ENCODE measurements at places on chromosomes 13 and 19.

DNA sequence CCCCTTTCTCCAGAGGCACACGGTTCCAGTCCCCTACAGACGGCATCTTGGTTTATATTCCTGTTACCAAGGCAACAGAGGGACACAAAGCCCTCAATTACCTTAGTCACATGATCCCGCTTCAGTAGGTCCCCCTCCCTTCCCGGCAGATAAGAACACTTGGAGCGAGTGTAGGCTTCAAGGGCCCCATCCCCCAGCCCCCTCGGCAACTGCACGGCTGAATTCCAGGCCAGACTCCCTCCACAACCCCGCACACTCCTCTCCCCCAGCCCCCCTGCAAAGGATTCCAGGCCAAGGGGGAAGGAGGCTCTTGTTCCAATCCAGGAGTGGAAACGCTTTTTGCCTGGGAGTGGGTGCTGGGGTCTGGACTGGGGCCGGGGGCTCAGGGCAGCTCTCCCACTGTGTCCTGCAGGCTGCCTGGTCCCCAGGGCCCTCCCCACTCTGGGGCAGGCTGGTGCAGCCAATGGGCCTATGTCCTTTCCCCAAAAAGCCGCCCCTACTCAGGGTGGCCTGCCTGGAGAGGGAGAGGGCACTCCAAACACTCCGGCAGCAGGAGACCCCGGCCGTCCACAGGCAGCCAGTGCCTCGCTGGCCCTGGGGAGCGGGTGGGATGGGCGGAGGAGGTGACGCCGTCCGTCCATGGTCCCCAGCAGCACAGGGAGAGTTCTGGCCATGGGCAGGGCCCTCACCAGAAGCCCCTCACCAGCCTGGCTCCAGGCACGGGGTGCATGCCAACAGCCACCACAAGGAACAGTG lies 62.6 kb downstream of the MLLT1 start:
- DNase-seq: no peak

GRCh38 chr13:113458253-113459065 lies 5.2 kb upstream of the ADPRHL1 start:
- peak; percentile 49 for DNase-seq

DNA sequence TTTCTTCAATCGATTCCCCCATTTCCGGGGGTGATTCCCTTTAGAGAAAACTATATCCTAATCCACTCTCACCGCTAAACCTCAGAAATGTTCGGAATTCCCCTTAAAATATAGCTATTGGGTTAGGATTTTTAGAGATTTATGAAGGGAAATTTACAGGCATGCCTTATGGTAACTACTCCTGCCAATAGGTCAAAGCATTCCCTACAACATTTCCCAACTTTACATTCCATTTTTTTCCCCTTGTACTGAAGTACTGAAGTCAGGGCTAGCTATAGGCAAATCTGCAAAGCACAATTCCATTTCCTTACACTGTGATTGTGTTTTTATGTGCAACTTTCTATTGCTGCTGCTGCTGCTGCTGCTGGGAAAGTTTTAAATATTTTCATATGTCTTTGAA lies 2.1 kb downstream of the EDNRB start:
- DNase-seq: no peak

DNA sequence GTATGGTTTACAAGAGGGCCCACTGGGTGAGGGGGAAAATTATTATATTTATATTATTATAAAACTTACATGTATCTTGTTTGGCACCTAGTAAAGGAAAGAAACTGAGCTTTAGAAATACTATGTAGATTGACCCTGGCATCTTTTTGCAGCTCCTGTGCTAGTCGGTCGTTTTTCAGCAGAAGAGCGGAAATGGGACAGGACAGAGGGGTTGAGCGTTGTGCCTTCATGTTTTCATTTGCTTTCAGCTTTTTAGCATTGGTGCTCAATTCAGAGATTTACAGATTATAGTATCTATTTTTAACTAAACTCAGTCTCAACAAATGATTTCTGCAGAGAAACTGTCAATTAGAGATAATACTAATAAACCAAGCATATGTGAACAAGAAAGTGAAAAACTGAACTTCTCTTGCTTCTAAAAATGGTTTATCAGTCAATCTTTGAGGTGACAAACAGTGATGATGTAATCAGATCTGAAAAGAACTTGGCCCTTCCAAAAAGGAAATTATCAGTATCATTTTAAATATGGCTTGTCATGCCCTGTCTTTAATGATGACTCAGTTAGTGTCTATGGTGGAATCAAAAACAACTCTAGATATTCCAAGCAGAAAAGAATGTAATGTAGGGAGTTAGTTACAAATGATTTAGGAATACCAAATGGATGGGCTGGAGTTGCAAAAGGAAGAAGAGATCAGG lies 56.9 kb upstream of the KCTD4 start:
- no peak for DNase-seq

DNA sequence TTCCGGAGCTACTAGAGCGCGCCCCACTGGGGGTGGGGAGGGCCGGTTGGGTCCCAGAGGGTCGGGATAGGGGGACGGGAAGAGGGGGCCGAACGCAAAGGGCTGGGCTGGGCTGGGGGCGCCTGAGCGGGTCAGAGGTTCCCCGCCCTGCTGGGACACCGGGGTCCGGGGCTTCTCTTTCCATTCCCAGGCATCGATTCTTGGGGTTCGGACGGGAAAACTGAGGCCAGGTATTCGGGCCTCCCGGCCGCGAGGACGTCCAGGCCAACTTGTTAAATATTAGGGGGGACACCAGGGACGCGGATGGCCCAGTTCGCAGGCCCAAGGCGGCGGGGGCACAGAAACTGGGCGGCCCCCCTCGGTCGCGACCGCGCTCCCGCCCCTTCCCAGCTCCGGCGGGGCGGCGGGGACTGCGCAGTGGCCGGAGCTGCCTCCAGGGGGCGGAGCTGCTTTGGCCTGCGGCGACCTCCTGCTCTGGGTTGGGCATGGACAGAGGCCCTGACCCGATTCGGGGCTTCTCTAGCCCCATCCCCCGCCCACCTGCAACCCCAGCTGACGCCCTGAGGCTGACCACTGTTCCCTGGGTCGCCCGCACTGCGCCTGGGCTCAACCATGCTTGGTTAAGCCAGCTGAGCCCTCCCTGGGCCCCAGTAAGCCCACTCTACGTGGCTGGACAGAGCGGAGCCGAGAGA lies 1.2 kb upstream of the KLF16 start:
- DNase-seq: peak; percentile 88

DNA sequence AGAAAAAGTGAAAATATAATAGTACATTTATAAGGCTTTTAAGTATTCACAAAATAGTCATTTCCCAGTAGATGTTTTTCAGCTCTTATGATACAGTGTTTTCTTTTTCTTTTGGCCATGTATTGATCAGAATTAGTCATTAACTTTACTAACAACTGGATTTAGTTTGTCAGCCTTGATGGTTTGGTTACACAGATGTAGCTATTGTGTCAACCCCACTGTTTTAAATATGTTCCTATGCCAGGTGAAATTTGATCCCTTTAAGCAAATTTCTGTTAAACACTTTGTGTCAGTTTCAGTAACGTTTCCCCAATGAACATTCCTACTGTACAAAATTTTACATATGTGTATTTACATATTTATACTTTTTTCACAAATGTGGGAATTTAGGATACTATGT lies 261.5 kb upstream of the STARD13 start:
- no peak for DNase-seq

DNA sequence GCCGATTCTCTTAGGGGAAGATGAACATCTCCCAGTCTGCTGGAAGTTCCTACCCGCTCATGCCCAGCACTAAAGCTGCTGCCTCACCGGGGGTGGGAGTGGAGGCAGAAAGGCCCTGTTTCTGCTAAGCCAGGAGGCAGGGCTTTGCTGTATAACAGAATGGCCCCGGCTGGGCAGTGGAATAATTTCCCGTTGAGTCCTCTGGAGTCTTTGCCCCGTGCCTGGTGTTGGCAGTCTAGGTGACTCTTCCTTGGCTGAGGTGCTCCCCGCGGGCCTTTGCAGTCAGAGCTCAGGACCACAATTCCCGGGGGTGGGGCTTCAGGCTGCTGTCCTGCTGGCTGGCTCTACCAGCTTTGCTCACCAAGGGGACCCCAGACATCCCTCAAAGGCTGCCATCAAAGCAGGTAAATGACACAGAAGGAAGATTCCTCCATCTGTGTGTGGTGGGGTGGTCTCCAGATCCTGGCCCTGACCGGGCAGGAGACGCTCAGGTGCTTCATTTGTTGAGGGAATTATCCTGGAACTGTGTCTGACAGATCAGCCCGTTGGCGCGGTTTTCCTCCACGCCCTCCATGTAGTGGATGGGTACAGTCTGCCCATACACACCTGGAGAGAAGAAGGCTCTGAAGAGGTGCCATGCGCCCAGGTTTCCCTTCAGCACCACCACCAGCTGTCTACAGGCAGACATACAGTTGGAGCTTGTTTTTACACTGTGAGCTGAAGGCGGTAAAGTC lies 209.9 kb downstream of the TEX29 start:
- no peak for DNase-seq

DNA sequence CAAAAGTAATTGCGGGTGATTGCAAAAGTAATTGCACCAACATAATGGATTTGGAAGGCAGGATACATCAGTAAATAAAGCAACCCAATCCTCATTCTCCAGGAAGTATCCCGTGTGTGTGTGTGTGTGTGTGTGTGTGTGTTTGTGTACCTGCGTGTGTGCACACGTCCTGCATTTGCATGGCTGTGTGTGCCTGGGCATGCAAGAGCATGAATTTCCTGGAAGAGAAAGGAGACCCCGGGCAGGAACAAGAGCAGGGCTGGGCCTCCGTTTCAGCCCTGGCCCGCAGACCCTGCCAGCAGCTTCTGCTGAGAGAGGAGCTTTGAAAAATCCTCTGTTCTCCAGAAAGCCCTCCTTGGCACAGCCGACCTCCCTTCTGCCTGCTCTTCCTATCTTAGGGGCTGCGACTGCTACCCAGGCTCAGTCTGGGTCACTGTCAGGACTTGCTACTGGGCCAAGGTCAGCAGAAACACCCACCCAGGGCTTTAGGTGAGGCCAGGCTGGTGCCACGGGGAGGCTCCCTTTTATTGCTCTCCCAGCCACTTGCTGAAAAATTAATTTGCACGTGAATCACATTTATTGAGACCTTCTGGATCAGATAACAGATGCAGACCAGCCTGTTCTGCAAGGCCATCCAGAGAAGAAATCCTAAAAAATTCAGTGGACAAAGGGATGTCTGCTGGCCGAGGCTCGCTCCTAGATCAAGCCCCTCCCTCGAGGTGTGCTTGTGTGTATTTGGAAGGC lies 258.3 kb downstream of the ZNF536 start:
- no peak for DNase-seq

GRCh38 chr19:49019242-49019932 lies 2.5 kb upstream of the LHB start:
- DNase-seq: peak; percentile 37

- DNase-seq: peak; percentile 97
These were observed 11.9 kb upstream of the GDF15 start for GRCh38 chr19:18373892-18374629.

DNA sequence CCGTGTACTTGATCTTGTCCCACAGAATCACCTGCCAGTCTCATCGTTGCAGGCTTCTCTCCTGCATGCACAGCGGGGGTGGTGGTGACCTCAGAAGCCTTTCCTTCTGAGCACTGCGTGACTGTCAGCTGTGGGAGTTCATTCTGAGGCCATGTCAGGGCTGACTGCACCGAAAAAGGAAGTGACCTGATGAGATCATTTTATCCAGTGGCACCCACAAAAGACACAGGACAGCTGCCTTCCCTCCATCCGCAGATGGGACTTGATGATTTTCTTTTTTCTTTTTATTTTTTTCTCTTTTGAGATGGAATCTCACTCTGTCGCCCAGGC lies 89.7 kb downstream of the RAB20 start:
- DNase-seq: no peak

DNA sequence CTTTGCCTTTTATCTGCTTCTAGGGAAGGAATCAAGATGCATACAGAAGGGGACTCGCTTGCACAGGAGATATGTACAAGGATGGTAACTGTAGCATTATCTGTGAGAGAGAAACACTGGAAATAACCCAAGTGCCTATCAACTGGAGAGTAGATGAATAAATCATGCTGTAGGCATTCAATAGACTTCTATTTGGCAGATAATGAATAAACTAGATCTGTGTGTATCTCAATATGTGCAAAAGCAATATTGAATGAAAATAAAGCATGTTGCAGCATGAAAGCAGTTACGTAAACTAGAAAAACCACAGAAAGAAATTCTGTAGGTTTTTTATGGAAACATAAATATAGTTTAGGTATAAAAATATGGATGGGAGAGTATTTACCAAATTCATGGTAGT lies 38.6 kb upstream of the RGCC start:
- DNase-seq: no peak

DNA sequence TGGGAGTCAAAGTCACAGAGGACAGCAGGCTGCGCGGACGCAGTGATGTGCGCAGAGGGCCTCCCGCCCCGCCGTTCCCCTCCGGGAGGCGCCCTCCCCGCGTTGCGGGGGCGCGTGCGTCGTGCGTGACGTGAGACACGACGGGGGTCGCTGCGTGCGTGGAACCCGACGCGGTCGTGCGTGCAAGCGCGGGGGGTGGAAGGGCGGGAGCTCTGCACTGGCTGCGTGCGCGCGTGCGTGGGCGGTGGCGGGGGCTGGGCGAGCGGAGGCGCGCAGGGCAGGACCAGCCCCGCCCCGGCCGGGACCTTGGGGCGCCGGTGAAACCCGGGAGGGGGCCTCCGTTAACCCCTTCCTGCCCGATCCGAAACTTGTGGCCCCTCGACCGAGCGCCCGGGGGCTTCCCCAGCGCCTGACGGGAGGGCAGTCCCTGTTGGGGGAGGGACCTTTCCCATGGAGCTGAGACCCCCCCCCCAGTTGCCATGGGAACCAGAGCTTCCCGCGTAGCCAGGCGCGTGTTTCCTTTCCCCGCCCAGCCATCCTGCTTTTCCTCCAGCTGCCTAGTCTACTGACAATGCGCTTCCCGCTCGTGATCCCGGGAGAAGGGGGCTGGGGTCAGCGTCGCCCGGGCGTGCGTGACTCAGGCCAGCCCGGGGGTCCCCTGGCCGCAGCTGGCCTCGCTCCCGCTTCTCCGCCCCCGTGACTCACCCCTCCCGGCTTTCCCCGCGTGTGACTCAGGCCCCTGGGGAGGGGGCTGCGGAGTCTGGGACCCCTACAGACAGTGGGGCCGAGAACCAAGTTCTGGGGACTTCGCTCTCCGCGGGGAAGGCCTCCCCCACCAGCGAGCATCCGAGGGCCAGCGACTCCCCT lies 7.3 kb upstream of the HOOK2 start:
- no peak for DNase-seq

- no peak for DNase-seq
These were observed 2.4 kb upstream of the NFIC start for GRCh38 chr19:3363841-3364500.

DNA sequence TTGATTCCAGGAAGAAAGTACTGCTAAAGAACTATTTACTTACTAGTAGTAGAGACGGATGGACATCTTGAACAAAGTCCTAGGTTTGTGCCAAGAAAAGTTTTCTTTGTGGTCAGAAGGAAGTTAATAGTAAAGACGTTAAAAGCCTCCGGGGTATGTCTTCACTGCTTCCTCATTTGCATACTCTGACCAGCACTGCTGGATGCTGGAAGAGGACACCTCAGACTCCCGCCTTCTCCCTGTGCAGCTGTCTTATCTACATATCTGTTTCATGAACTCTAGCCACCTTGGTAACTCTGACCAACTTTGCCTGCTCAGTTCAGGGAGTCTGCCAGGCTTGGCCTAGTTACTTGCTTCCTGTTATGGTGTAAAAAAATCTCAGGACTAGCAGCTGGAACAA lies 1109.1 kb upstream of the MIR17HG start:
- DNase-seq: peak; percentile 5

Data from H54 (cell line).